ENCODE measurements at places on chromosomes 16 and 17. TPM values are rescaled to one million over a fixed set of nuclear protein-coding genes. Genes with fewer than 3 reads are reported as not detected.

DNA sequence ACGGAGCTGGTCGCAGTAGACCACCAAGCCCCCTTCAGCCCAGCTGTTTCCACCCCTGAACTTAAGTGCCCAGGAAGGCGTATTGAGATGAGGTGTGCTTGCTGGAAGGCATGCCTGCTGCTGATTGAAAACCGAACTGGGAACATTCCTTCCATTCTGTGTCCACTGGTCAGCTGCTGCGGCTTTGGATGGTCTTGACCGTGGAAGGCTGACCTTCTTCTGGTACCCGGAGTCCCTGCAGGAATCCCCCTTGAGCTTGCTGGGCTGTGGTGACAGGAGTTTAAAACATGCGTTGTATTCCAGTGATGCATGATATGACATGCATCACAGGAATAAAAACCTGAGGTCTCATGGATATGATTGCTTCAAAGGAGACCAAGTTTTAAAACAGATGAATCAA, 31.4 kb downstream of the IL4R start:
- no peak for DNase-seq

DNA sequence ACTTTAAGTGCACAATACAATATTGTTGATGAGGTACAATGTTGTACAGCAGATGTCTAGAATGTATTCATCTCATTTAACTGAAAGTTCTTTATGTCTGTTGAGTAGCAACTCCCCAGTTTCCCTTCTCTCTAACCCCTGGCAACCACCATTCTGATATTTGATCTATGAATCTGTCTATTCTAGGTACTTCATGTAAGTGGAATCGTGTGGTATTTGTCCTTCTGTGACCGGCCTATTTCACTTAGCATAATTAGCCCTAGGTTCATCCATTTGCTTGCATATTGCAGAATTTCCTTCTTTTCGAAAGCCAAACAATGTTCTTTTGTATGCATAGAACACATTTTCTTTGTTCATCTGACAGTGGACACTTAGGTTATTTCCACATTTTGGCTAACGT, 10.8 kb downstream of the RGS9 start:
- DNase-seq: no peak

DNA sequence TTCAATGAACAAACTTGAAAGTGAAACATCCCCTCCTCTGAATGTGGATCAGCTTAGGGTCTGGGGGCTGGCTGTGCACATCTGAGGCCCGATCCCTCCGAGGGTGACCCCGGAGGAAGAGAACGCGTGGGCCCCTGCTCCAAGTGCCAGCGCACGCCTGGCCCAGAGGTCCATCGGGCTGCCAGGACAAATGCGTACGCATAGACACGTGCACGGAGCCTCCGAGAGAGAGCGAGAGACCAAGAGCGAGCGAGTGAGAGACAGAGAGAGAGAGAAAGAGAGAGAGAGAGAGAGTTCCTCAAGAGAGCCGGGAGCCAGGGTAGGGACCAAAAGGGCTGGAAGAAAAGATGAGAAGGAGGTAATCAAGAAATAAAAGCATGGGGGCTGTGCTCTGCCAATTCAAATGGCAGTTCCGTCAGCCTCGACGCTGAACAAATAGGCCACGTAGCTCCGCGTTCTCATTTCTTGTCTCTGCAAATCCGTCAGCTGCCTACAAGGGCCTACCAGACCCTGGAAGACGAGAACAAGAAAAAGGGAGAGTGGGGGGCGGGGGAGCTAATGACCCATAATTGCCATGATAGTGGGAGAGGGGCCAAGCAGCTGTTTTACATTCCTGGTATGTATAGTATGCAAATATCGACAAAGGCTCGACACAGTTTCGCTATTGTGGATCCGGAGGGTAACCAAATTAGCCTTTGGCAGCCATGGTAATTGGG, 435.3 kb upstream of the ZFHX3 start:
- no peak for DNase-seq

DNA sequence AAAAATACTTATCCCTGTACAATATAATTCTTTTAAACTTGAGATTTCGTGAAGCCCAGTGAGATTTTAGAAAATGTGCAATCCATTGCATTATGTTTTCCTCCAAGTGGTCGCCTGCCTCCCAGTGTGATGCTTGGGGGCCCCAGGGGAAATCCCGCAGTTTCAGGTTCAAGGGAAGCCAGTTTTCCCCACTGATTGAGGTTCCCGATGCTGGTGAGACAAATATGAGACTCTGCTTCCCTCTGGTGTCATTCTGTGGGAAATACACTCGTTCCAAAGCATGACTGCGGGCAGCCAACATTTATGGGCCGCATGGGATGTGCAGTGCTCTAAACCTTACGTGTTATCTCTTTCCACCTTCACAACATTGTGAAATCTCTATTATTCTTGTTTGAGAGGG, 200.8 kb downstream of the PRKCB start:
- DNase-seq: no peak

GRCh38 chr17:36730857-36731490, 129.6 kb downstream of the MRM1 start:
- no peak for DNase-seq

DNA sequence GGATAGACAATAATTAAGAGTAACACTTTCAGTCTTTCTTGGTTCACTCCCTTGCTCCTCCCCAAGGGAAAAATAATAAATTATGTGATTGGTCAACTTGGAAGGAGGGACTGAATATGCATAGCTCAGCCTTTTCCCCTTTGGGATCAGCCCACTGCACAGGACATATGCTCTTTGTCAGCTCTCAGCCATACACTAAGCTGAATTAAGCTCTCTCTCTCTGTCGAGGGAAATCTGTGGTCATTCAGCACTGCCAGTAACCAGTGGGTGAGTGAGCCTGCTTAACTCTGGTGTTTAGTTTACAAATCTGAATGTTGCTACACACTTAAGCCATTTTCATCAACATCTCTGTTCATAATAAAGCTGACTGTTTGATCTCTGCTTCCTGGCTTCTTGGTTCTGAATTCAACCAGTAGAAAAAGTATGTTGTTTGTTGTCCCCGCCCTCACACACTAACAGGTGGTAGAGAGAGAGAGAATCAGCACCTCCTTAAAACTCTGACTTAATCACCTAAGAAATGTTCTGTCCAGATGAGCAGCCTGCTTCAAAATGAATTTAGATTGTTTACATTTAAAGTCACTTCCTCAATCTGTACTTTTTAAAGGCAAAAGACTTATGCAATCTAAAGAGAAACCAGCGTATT, 102.3 kb upstream of the C17orf78 start:
- no peak for DNase-seq

DNA sequence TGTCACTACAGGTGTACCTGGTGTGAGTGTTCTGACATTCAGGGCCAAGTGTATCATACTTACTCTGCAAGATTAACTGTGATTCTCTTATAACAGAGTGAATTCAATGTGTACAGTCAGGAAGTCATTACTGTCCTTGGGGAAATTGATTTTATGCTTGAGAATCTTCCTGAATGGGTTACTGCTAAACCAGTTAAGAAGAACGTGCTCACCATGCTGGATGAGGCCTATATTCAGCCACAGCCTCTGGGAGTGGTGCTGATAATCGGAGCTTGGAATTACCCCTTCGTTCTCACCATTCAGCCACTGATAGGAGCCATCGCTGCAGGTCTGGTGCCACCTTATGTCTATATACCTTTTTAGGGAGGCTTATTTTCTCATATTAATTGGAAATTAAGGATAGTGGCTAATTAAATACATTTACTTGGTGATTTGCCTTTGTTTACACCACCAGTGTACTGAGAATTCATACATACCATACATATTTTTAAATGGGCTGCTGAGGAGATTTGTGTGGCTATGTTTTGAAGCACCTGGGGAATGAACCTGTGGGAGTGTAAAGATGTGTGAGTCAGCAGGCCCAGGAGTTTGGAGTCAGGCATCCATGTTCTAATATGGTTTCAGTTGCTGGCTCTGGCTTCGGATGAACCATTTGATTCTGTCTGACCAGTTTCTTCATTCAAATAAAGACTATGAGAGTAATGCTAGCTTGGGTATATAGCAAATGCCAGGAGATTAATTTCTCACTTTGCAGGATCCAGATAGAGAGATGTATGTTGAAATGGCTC, 3.1 kb downstream of the ALDH3A2 start:
- no peak for DNase-seq

- no peak for DNase-seq
Observed at GRCh38 chr16:86707171-86707570, 128.8 kb downstream of the FOXL1 start.

- no peak for DNase-seq
Observed at GRCh38 chr16:21619765-21620425, 20.5 kb downstream of the METTL9 start.

DNA sequence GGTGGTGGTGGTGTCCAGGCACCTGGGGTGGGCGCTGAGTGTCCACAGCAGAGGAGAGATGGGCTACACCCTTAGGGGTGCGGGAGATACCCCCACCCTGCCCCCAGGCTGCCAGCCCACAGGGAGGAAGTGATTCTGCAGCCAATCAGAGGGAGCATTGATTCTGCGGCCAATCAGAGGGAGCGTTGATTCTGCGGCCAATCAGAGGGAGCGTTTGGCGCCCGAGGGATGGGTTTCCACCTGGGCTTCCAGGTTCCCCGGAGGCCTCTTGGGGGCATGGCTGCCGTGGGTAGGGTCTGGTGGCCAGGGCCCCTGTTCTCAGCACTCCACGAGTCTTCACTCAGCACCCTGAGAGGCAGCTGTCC, 28.2 kb upstream of the ACSF3 start:
- DNase-seq: no peak

- DNase-seq: no peak
Observed at GRCh38 chr17:227078-227945, 45.9 kb upstream of the DOC2B start.

- peak; percentile 50 for DNase-seq
Observed at GRCh38 chr17:1491443-1492248, 840 bp downstream of the MYO1C start.

- no peak for DNase-seq
Observed at GRCh38 chr17:66625311-66625767, 209.6 kb upstream of the CACNG5 start.

The GLIS2 gene
- 2.1 TPM for total RNA-seq

The CNTNAP1 gene
- total RNA-seq: 1.3 TPM

The RAB11FIP4 gene
- total RNA-seq: 20.8 TPM

Measured in activated T-helper 2 cell treated with anti-CD3 and anti-CD28 coated beads, Interferon-gamma antibody, Interleukin-2, Interleukin-4, amounts not matched to agents 10 μg/mL and 5 μg/mL and 100 μg/mL, durations not matched to agents 14 hours and 24 hours and 36 hours (primary cell).